ENCODE measurements at places on chromosomes 4 and X.

DNA sequence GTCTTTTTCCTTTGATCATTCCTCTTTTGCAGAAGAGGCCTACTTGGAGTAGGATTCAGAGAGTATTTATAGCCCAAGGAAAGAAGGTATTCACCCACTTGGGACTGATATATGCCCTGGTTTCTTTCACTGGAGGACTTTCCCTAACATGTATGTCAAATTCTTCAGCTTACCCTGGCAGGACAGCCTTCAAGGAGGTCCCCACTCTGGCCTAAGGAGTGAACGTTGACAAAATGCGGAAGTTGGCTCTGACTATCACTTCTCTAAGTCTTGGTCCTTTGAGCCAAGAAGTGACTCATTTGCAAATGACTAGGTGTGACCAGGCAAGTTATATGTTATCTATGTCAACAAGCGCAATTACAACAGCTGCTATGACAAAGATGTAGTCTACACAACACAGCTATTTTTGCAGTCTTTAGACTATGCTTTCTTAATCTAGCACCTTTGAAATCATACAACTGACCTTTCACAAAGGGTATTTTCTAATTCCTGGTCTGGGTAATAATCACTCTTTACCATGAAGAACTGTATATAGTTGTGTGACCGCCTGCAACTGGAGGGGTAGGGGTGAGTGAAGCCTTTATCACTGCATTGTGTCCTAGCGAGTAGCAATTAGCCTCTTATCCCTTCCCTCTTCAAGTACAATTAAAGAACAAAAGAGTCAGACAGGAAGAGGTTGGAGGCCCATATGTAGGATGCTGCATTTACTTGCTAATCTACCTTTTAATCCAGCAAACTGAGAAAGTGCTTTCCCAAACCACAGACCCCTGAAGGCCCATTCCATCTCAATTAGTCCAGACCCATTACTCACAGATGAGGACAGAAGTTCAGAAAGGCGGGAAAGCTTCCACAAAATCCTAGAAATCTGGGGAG lies 50.1 kb downstream of the RASGEF1B start:
- no peak for DNase-seq

DNA sequence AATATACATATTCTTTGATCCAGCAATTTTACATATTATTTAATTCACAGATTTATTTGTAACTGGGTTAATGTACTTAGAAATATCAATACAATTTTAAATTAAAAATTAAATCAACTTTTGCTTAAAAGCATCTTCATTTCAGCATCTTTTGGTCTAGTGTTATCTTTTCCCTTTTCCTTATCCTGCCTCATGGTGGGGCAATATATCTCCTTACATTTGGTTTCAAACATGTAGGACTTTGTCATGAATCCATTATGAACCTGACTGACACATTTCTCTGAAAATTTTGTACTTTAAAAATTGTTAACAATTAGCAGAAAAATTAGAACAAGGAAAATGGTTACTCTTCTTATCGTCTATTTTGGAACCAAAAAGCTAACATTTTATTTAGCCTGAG lies 42.8 kb upstream of the ANK2 start:
- DNase-seq = no peak

- DNase-seq = no peak
Measured at GRCh38 chr4:101669832-101670188, 120.7 kb upstream of the BANK1 start.

- no peak for DNase-seq
Measured at GRCh38 chr4:172521248-172521647, 647.4 kb upstream of the GALNT7 start.

DNA sequence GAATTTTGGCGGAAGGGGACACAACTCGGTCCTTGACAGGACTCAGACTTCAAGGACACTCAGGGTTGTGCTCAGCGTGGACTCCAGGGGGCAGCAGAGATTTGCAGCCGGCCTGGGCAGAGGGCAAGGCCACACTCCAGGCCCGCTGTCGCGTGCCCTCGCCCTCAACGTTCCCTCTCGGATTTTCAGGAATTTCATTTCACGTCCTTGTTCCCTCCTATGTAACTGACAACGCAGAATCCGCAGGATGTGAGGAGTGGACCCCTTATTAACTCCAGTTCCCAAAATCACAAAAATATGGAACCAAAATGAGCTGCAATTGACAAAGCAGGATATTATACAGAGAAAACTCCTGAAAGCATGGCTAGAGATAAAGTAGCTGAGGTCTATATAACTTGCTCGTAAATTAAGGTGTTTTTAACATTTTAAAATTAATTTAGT lies 21.0 kb upstream of the DCTD start:
- DNase-seq = peak; percentile 24

DNA sequence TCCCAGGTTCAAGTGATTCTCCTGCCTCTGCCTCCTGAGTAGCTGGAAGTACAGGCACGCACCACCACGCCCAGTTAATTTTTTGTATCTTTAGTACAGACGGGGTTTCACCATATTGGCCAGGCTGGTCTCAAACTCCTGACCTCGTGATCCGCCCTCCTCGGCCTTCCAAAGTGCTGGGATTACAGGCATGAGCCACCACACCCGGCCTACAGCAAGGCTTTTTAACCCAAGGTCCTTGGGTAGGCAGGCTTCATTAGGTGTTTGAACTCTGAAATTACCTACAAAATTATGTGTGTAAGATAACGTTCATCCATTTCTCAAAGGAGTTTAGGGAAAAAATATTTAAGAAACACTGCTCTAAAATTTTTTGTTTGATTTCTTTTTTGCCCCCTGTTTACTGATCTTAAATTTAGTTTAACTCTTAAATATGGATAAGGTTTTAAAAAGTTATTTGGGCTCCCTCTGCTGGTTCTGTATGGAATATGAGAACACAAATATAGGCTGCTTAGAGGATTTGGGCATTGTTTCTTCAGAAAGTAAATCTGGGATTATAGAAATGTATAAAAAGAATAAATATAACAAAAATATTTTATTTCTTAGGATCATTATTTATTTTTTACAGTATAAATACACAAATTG lies 92.8 kb downstream of the CBR4 start:
- no peak for DNase-seq

DNA sequence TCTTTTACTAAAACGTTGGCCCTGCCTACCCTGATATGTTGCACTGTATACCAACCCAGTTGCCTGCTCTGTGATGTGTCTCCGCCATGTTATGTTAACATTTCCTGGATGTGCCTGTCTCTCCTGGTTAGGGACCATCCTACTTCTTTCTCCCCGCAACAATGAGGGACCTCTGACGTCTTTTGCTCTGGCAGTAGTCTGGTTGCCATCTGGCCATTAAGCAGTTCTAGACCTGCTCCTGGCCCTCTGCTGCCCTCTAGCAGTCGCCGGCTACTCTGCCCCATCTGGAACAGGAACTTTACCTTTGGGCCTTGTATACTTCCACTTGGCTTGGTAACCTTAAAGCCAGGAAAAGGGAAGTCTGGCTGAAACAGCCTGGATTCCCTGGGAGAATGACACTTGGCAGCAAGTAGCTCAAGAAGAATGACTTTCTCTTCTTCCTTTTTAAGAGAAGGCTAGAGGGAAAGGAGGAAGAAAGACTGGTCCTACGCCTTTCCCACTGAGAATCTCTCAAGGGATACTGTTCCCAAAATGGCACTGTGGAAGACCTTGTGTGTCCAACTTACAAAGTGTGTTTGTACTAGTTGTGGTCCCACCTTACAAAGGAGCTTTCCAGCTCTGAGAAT lies 63.5 kb downstream of the GPC3 start:
- DNase-seq = no peak

DNA sequence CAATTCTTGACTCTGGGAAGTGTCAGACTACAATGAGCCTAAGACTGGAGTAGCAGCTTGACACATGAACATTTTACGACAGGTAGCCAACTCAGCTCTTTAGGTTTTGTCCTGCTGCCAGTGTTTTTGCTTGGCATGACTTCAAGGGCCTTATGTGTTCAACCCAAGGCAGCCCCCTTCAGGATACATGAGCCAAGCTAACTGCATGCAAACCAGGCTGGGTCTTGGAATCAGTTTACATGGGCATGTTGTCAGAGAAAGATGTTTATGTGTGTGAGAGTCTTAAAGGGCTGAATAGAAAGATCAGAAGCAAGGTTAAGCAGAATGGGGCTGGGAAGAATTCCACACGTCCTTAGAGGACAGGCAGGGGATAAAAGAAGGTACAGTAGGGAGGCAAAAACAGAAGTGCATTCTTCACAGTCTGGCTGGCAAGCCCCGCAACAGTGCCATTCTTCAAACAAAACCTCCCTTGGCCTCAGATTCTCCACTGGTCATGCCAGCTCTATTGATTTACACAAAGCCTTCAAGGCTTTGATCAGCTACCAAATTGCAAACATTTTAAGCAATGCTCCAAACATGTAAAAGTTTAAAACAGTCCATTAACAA lies 97.3 kb downstream of the NKX6-1 start:
- DNase-seq = no peak

GRCh38 chr4:5747738-5748375 lies 36.9 kb downstream of the EVC start:
- no peak for DNase-seq

GRCh38 chrX:130887376-130887775 lies 15.6 kb downstream of the ENOX2 start:
- no peak for DNase-seq

GRCh38 chr4:152368001-152368400 lies 167.9 kb downstream of the FBXW7 start:
- no peak for DNase-seq

- peak; percentile 3 for DNase-seq
Measured at GRCh38 chr4:184416913-184417734, 57.2 kb downstream of the IRF2 start.

DNA sequence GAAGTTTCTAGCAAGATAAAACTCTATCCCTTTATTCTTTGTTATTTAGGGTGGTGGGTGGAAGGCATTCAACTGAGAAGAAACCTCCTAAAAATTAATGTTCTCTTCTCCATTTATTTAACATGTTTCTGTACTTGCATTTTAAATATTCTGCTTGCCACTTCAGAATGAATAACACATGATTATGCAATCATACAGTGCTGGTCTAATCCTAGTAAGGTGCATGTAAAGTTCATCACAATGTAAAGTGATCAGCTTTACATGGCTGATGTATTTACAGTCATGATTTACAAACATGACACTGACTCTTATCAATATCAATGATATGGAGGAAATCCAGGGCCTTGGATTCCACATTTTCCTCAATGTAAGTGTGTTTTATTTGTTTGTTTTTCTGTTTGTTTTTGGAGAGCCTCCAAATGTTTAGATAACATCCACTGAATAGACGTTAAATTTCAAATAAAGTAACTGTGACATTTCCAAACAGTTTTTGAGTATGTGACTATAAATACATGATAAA lies 342.1 kb upstream of the CTSO start:
- DNase-seq = no peak

DNA sequence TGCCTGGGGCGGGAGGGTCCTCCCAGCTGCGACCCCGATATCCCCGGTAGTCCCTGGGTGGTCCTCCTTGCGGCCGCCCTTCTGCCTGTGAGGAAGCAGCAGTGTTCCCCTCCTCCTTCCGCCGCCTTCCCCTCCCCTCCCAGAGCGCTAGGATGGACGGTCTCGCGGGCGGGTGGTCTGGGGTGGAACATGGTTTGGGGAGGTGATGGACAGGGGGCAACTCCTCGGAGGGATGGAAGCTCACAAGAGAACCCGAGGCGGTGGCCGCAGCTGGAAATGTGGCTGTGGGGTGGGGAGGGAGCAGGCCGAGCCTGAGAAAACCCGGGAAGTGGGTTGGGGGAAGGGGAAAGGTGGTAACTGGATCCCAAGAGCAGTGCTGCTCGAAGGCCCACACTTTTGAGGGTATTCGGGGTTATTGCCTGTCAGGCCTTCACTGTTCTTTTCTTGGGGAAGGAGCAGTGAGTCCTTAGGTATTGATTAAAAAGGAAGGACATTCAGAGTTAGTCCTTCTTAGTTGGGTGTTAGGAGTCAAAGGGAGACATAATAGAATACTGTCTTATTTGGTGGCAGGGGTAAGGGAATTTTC lies 581 bp downstream of the UBE2K start:
- peak; percentile 9 for DNase-seq

DNA sequence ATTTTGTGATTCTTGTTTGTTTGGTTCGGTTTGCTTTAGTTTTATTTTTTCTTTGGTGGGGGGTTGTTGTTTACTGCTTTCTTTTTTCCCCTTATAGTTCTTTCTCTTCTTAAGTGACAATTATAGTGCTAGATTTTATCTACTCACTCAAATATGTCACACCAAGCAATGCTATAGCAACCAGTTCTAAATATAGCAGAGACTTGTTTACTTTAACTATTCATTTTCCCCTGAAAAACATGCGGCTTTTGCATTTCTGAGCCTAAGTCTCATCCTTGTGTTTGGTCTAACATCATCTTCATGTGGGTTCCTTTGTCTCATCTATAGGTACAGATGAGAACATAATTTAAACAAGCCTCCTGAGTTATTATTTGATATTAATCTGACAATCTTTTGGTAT lies 676.6 kb downstream of the FAT4 start:
- DNase-seq = no peak

GRCh38 chr4:5758741-5759140 lies 47.7 kb downstream of the EVC start:
- DNase-seq = no peak

- no peak for DNase-seq
Measured at GRCh38 chrX:69120476-69120875, 44.8 kb downstream of the PJA1 start.

- no peak for DNase-seq
Measured at GRCh38 chr4:183180621-183181020, 81.6 kb downstream of the WWC2 start.

GRCh38 chr4:126582737-126583136 lies 1050.0 kb upstream of the INTU start:
- no peak for DNase-seq

DNA sequence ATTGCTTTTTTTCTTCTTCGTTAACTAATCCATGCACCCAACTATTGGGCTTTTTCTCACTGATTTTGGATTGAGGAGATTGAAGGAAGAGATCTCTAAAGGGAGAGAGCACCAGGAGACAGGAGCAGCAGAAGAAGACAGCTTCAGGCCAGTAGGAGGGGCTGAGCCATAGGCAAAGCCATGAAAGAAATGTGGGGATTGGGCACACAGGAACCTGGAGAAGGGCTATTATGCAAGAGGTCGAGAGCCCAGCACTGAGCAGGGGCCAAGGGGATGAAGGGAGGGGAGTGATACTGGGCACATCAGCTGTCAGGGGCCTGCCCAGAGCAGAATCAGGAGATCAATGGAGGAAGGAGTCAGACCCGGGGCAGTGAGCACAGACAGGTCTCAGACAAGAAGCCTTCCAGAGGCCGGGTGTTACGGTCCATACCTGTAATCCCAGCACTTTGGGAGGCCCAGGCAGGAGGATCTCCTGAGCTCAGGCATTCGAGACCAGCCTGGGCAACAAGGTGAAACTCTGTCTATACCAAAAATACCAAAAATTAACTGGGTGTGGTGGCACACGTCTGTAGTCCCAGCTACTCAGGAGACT lies 140.9 kb downstream of the BCOR start:
- no peak for DNase-seq
